ENCODE measurements at places on chromosomes 1 and 21.
A peak's percentile ranks its signal among the peaks of the same experiment; 100 is the strongest.

DNA sequence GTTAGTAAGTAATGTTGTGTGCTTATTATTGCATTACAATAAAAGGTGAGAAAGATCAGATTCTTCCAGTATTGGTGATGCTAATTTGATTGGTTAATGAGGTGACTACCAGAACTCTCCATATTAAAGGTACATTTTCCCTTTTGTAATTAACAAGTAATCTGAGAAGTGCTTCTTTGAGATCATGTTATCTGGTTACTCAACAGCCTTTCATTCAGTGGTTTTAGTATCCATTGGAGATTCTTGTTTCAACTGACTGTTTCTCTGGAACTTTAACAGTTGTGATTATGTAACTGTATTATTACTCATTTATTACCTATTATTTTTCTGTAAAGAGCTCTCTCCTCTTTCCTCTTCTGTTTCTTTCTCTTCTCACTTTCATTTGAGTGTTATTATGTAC, 86.7 kb downstream of the PEX14 start:
- no peak for DNase-seq

GRCh38 chr1:223738465-223739365, 26.4 kb downstream of the CAPN2 start:
- no peak for DNase-seq

DNA sequence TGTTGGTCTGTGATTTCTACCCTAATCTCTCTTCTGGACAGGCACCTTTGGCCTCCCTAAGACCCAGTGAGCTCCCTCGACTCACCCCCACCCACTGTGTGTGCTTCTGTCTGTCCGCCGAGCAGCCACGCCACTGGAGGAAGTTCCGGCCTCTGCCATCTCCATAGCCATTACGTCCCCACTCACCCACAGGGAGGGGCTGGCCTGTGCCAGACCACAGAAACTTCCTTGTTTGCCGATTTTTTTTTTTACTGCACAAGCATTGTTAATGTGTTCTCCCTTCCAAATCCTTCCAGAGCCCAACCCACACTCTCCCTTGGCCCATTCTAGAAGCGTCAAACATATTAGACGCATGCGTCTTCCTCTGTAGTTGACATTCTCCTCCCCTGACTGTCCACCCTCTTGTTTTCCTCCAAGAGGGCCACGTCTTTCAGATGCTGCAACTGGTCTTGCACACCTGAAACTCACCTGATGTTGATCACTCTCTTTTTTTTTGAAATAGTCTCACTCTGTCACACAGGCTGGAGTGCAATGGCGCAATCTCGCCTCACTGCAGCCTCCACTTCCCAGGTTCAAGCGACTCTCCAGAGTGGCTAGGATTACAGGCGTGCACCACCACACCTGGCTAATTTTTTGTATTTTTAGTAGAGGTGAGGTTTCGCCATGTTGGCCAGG, 72.3 kb downstream of the EVA1C start:
- DNase-seq, result no peak

GRCh38 chr1:5594056-5594956, 397.9 kb downstream of the NPHP4 start:
- no peak for DNase-seq

GRCh38 chr1:48725341-48726046, 51.2 kb downstream of the BEND5 start:
- DNase-seq, result no peak

GRCh38 chr1:101002551-101002950, 23.0 kb downstream of the DPH5 start:
- no peak for DNase-seq

DNA sequence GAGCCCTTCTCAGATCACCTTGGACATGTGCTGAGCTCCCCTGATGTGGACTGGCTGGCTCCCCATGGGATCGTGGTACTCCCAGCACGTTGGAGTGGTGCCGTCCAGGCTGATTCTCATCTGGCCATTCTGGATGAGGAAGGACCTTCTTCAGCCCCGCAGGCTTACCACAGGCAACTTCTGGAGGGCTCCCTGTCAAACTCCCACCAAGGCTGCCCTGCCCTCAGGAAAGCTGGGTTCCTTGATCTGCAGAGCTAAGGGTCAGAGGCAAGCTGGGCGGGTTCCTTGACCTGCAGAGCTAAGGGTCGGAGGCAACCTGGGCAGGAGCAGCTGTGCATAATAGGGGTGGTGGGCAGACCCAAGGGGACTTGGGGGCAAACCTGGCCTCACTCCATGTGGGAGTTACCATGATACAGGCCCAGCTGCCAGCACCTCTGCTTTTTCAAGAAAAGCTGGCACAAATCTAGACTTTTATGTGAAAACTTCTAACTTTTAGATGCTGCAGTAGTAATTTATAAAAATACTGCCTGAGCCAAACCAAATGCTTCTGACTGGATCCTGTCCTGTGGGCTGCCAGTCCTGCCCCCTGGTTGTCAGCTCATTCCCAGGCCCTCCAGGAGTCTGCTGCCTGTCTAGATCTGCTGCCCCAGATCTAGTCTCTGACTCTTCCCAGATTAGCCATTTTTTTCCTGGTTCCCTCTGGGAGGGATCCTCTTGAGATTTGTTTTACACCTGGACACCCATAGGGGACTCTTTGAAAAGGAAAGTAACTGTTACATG, 5.6 kb upstream of the THEM5 start:
- no peak for DNase-seq

- peak; percentile 66 for DNase-seq
Observed at GRCh38 chr1:226549937-226550671, 1.5 kb downstream of the STUM start.

DNA sequence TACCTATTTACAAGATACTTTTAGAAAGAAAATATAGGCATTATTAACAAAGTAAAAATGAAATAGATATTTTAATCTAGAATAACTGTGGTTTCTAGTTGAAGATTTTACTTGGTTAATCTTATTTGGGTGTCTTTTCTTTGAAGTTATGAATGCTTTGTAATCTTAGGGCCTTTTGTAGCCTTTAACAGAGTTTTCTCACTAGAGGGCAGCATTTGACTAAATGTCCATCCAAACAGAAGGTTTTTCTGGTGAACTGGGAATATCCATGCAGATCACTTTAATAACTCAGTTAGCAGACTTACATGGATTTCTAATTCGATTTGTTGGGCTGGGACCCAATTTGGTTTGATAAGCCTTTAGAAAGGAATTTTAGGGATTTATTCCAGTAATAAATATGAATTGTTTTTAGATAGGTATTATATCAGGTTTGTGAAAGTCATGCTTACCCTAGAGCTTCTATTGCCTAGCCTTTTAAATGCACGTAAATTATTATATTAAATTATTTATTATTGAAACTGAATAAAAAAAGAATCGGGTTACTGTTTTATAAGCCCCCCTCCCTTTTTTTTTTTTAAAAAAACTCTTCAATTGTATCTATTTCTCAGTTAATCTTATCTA, 119.7 kb downstream of the ZNF326 start:
- DNase-seq, result no peak

GRCh38 chr1:212651977-212652376, 43.4 kb downstream of the ATF3 start:
- DNase-seq, result no peak

DNA sequence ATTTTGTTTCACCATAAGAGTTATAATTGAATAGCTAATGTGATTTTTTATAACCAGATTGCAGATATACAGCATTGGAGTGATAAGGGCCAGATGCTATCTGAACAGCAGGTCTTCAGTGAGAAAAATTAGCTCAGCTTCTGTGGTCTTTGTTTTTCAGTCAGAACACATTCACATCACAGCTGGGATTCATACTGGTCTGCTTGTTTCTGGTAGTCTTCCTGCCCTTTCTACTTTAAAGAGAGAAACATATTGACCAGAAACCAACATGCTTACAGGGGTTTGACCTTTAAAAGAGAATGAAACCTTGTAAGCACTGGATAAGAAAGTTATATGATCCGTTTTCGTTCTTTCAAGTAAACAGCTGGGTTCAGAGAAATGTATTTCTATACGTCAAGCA, 213.7 kb upstream of the TMPRSS15 start:
- DNase-seq, result no peak

DNA sequence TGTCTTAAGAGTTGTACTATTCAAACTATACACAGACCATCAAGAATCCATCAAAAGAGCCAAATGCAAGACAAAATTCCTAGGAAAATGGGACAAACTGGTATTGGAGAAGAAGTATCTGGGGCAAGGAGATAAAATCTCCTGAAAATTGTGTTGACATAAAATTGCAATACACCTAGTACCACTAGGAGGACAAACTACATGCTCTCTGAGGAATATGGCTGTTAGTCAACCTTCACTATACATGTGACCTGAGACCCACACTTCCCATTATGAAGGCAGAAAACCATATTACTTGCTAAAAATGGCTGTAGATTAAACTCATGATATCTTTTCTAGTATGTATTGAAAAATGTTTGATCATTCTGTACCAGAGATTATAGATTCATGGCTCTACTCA, 30.0 kb downstream of the IRF2BP2 start:
- DNase-seq, result no peak
